Left renal pelvis (tissue), 4 donors: ENCODE measurements at places on chromosomes 12 and 14. TPM values are rescaled to one million over a fixed set of nuclear protein-coding genes. Genes with fewer than 3 reads are reported as not detected.

Gene CLEC6A
- not detected for polyA plus RNA-seq

GRCh38 chr12:93742110-93742934 lies 65.1 kb downstream of the CRADD start:
- peak; percentile 56 for DNase-seq

DNA sequence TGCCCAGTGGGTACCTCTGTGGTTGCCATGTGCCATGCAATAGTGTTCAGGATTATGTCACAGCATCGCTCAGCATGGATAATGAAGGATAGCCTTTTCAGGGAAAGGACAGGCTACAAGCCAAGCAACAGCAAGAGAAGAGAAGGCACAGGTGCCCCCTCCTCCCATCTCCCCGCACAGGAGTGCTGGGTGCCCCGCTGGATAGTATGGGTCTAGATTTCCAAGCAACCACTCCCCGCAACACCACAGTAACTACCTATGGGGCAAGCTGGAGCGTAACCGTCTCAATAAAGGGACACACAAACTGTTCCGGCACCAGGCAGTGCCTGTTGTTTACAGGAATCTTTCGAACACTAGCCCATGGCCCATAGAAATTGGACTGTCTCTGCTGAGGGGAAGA lies 222.2 kb downstream of the ITPR2 start:
- DNase-seq, result no peak

GRCh38 chr12:87988534-87988933 lies 40.7 kb downstream of the C12orf50 start:
- no peak for DNase-seq

- no peak for DNase-seq
Observed at GRCh38 chr12:96015672-96016071, 19.5 kb upstream of the HAL start.

Gene SSTR1
- polyA plus RNA-seq, result 2.4 TPM

DNA sequence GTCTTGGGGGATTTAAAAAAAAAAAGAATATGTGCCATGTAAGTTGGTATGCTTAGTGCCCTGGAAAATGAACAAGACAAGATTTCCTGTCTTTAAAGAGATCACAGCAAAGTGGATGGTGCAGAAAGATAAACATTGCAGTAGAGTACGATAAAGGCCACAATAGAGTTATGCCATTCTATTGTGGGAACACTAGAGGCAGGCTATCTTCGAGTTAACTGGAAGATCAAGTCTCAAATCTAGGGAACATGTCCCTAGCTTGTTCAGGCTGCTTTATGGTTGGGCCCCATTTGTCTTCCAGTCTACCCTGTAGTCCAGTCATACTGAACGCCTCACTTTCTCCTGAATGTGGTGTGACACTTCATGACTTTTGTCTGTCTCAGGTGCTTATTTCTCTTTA lies 18.7 kb upstream of the CCT2 start:
- no peak for DNase-seq

DNA sequence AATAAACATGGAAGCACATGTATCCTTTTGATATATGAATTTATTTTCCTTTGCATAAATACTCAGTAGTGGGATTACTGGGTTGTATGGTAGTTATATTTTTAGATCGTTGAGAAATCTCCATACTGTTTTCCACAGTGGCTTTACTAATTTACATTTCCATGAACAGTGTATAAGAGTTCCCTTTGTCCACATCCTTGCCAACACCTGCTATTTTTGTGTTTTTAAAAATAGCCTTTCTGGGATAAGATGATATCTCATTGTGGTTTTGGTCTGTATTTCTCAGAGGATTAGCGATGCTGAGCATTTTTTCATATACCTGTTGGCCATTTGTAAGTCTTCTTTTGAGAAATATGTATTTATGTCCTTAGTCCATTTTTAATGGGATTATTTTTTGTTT lies 329.2 kb upstream of the KITLG start:
- no peak for DNase-seq

Gene RPS29
- 1,650 TPM for polyA plus RNA-seq

GRCh38 chr12:67042697-67043131 lies 226.4 kb upstream of the CAND1 start:
- no peak for DNase-seq

Gene KRT8
- 6.0 TPM for polyA plus RNA-seq

Gene EFS
- polyA plus RNA-seq, result 39.0 TPM

GRCh38 chr12:57626921-57627445 lies 6.0 kb downstream of the B4GALNT1 start:
- no peak for DNase-seq

GRCh38 chr14:91159182-91159581 lies 45.3 kb downstream of the DGLUCY start:
- no peak for DNase-seq

Gene TAS2R7
- not detected for polyA plus RNA-seq

Gene OTX2
- polyA plus RNA-seq, result not detected

GRCh38 chr12:18975933-18976332 lies 153.6 kb upstream of the PLEKHA5 start:
- DNase-seq, result no peak
